ENCODE measurements at places on chromosomes 13 and 19.

GRCh38 chr13:72390909-72391308 is 336.5 kb downstream of the MZT1 start:
- no peak for DNase-seq

GRCh38 chr13:113939129-113939943 is 34.5 kb downstream of the C13orf46 start:
- DNase-seq = no peak

GRCh38 chr13:40452038-40452666 is 214.3 kb downstream of the FOXO1 start:
- no peak for DNase-seq

DNA sequence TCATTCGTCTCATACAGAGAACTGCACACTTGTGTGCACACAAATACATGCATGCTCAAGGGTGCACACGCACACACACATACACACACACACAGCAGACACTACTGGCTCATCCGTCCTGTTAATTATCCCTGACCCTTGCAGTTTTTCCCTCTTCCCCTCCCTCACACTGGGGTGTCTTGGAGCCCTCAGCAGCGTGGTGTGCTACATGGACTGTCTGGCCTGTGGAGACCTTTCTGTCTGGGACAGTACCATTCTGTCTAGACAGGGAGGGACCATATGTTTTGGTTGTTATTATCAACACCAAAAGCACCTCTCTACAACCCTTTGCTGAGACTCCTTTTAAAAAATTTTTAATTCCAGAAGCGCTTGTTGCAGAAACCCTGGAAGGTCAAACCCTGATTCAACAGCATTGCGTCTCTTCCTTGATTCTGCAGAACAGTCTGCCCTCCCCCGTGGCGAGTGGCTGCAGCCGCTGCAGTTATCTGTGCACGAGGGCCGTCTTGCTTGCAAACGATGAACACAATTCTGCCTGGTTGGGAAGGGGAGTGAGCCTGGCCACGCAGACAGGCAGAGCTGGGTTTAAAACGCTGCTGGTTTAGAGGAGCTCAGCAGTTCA is 374.0 kb downstream of the IRS2 start:
- no peak for DNase-seq

- no peak for DNase-seq
Observed at GRCh38 chr13:49055021-49055420, 79.3 kb downstream of the FNDC3A start.

- DNase-seq = no peak
Observed at GRCh38 chr13:25682276-25682675, 310.5 kb downstream of the ATP8A2 start.

DNA sequence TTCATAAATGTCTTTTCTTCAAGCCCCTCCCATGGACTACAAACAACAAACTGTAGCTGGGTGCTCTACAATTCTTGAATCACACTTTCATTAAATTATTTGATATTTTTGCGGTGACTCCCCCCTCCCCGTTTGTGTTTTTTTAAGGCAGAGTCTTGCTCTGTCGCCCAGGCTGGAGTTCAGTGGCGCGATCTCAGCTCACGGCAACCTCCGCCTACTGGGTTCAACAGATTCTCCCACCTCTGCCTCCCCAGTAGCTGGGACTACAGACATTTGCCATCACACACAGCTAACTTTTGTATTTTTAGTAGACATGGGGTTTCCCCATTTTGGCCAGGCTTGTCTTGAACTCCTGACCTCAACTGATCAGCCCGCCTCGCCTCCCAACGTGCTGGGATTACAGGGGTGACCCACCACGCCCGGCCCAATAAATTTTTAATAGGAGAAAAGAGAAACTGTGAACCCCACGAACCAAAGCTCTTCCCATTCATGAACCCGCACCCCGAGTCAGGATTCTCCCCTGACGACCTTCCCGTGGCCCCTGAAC is 703 bp downstream of the ZNF506 start:
- DNase-seq = peak; percentile 9

DNA sequence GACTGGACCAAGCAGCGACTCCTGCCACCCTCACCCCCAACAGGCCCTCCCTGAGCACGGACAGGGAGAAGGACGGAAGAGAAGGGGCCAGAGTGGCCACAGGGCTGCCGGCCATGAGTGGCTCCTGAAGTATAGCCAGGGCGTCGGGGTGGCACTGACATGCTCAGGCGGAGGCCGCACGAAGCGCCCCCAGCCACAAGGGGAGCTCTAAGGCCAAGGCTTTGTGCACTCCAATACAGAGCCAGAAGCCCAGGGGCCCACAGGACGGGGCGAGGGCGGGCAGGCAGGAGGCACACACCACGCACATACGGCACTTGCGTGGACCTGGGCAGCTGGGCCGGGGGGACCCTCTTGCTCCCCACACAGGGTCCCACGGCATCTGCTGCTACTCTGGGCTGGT is 52.0 kb downstream of the KLF2 start:
- peak; percentile 55 for DNase-seq

- DNase-seq = peak; percentile 83
Observed at GRCh38 chr19:17289489-17289888, 7.8 kb downstream of the ANKLE1 start.

DNA sequence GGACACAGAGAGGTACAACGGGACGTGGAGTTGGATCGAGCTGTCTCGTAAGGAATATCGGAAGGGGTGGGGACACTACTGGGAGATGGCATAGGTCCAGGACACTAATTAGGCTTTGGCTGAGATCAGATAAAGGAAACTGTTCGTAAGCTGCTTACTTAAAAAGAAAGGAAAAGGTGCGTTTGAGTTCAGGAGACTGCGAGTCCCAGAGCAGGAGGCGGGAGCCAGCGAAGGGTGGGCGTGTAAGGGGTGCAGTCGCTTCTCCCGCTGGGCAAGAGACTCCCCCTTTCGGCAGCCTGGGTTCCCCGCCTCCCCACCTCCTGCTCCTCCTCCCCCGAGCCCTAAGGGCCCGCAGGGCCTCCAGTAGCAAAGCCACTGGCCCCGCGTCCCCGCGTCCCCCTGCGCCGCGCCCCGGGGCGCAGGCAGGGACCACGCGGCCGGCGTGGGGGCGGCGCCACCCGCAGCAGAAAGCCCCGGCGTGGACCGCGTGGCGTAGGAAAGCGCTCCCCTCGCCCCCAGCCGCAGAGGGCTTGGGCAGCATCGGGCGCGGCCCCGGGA is 547 bp downstream of the ABCC4 start:
- peak; percentile 74 for DNase-seq

GRCh38 chr13:85685436-85685835 is 113.8 kb downstream of the SLITRK6 start:
- DNase-seq = no peak

DNA sequence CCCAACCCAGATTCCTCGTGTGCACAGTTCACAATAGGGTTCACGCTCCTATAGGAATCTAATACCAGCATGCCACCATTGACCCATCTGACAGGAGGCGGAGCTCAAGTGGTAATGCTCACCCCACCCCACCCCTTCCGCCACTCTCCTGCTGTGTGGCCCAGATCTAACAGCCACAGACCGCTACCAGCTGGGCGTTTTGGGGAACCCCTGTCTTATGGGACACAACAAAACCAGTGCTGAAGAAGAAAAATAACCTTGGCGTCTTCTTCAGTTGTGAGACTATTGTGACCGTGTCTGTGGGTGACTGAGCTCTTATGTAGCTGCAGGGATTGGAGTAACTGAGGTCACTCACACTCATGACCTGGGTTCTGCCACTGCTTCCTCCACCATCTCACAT is 5.2 kb upstream of the OR10H1 start:
- no peak for DNase-seq

- peak; percentile 94 for DNase-seq
Observed at GRCh38 chr19:46346821-46347571, at the start of gene PPP5C. TSS of gene PPP5C (plus strand) at chr19:46347087. CDS start at chr19:46347097, 10 bp downstream.

DNA sequence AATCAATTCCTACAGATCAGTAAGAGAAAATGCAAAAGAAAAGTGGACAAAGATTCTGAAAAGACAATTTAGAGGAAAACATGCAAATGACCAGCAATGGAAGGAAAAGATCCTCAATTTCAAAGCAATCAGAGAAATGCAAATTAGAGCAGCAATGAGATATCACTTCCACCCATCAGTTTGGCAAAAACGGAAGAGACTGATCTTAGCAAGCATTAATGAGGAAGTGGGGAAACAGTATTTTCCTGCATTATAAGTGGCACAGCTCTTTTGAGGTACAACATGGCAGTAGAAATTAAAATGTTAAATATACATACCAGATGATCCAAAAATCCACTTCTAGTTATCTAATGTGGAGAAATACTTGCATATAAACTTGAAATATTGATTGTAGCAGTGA is 69.1 kb upstream of the SLC7A1 start:
- DNase-seq = no peak

- DNase-seq = no peak
Observed at GRCh38 chr13:37621811-37622361, 23.3 kb upstream of the POSTN start.

GRCh38 chr19:45770192-45771101 is 1.4 kb upstream of the SIX5 start:
- DNase-seq = peak; percentile 92

DNA sequence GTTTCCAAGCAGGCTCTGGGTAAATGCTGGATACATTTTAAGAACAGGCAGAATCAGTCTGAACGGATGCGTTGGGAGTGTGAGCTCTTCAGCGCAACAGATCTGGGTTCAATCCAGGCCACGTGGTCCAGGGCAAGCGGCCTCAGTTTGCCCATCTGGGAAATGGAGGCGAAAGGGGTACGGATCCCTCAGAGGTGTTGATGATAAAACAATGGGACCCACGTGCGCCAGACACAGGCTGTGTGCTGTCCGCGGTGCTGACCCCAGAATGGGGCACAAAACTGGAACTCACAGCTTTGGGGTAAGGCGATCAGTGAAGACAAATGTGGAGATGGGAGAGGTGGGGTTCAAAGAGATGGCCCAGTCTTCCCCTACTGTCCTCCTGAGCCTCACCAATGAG is 13.1 kb upstream of the PDE4C start:
- no peak for DNase-seq

DNA sequence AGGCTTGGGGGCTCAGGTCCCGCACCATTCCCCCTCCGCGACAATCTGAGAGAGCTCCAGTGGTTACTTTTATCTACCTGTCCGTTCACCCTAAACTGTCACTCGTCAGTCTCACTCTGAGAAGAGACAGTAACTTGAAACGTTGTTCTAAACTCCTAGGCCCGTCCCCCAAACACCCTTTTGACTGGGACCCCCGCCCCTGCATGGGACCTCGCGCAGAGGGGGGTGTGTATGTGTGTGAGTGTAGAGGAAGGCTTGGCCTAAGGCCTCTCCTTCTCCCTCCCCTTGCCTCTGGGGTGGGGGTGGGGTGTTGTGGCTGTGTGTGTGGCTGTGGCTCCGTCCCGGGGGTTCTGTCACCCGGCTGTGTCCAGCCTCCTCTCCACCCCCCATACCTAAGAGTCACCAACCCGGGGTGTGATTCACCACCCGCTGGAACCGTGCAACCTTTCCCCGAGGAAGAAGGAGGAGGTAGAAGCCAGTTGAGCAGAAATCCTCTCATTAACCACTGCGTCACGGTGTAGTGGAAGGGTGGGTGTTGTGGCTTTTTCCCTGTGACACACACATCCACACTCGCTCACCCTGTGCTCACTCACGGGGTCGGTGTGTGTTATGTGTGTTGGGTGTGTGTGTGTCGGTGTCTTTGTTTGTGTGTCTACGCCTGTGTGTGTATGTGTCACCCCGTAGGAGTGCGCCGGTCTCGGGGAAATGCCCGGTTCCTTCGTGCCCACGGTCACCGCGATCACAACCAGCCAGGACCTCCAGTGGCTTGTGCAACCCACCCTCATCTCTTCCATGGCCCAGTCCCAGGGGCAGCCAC is 2.4 kb downstream of the FOSB start:
- no peak for DNase-seq

DNA sequence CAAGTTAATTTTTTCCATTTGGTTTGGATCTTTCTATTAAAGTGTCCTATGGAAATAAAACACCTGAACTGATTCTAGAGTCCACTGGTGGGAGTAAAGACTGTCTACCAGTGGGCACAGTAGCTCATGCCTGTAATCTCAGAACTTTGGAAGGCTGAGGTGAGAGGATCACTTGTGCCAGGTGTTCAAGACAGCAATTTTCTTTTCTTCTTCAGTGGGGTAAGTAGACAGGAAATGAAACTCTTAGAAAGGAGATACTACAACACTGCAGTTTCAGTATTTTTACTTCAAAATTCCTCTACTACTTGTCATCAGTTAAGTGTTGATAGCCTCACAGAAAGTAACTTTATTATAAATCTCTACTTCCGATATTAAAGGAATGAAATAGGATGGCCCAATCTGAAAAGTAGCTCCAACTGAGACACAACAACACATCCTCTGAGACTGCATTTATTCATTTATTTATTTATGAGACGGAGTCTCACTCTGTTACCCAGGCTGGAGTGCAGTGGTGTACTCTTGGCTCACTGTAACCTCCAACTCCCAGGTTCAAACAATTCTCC is 26.3 kb downstream of the DNMT1 start:
- no peak for DNase-seq

- no peak for DNase-seq
Observed at GRCh38 chr19:18253716-18254115, 20.5 kb downstream of the IQCN start.

DNA sequence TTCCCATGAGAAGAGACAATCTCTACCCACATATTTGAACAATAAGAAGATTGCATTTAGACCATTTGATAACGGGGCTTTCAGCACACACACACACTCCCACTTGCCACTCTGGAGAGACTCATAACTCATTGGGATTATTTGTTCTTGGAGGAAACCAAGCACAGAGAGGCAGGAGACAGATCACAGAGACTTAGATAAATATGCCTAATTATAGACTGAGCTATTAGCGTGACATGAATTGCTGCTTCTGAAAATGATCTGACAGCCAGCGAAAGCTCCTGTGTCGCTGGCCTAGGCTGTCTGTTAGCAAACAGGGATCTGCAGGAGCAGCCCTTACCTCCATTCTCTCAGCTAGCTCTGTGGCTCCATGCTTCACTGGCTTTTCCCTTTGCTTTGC is 111.4 kb downstream of the CCNA1 start:
- DNase-seq = no peak

DNA sequence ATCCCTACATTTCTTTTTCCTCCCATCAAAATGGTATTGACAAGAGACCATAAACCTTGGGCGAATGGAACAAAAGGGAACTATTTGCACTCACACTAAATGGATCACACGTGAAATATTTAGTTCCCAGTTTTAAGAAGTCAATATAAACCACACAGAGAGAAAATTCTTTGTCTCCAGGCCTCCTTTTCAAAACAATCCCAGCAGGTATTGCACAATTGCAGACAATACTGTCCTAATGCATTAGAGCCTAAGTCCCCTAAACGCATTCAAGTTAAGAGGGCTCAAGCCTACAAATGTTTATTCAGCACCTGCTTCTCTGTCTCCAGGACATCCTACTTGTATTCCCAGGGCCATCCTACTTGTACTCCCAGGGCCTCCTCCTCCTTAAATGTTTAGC is 1.3 kb upstream of the B3GLCT start:
- DNase-seq = no peak

DNA sequence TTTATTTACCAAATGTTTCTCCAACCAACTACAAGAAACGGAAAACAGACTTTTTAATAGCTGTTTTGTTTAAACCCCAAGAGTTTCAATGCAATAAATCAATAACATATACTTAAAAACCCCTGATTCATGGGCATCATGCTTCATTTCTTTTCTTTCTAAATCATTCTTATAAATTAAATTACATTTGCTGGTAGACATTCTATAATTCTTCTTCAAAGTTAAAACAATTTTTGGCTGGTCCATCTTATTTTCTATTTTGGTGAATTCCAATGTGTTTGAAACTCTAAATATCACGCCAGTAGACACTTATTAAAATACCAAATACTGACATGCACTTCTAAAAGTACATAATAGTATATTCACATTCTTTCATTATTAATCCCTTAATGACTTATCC is 408.6 kb downstream of the LIG4 start:
- DNase-seq = no peak

- DNase-seq = no peak
Observed at GRCh38 chr13:22154041-22154440, 483.2 kb downstream of the FGF9 start.

- DNase-seq = no peak
Observed at GRCh38 chr13:112519517-112520060, 68.4 kb downstream of the TUBGCP3 start.

Measured in stimulated activated CD4-positive, alpha-beta T cell treated with anti-CD3 and anti-CD28 coated beads, Interleukin-15, amount 100 ng/mL, for 24 hours (primary cell).